ENCODE measurements at places on chromosomes 3 and 15.

GRCh38 chr3:4959180-4959579 lies 20.1 kb upstream of the BHLHE40 start:
- DNase-seq: no peak

DNA sequence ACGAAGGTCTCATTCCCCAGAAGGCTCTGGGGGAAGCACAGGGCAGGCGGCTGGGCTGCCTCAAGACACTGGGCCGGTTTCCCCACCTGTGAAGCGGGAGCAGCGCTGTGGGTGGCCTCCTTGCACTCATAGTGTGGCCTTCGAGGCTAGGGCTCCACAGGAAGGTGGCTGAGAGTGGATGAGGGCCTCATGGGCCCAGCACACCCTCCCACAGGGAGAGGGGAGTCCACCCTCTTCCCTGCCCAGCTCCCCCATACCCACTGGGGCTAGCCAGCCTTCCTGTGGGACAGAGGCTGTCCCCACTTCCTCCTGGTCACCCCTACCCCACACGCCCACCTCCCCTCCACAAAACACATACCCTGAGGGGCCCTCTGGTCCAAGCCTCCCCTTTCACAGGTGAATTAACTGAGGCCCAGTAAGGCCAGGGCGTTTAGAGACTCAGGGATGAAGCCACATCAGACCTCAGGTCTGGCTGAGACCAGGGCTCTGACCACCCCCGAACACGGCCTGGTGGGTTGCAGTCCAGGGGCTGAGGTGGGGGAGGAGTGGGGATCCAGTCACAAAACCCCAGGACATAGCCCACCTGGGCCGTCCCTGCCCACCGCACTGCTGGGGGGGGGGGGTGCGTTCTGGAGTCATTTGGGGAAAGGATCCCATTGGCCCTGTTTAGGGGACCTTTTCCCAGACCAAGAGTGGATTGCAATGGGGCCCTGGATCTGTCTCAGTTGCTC lies 1.1 kb downstream of the ANPEP start:
- DNase-seq: no peak

GRCh38 chr3:38157595-38157994 lies 7.7 kb upstream of the OXSR1 start:
- no peak for DNase-seq

DNA sequence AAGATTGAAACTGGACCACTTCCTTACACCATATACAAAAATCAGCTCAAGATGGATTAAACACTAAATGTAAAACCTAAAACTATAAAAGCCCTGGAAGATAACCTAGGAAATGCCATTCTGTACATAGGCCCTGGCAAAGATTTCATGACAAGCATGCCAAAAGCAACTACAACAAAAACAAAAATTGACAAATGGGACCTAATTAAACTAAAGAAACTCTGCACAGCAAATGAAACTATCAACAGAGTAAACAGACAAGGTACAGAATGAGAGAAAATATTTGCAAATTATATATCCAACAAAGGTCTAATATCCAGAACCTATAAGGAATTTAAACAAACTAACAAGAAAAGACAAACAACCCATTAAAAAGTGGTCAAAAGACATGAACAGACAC lies 173.1 kb upstream of the CCDC54 start:
- DNase-seq: no peak

- no peak for DNase-seq
Observed at GRCh38 chr15:85026304-85027032, 44.8 kb downstream of the PDE8A start.

DNA sequence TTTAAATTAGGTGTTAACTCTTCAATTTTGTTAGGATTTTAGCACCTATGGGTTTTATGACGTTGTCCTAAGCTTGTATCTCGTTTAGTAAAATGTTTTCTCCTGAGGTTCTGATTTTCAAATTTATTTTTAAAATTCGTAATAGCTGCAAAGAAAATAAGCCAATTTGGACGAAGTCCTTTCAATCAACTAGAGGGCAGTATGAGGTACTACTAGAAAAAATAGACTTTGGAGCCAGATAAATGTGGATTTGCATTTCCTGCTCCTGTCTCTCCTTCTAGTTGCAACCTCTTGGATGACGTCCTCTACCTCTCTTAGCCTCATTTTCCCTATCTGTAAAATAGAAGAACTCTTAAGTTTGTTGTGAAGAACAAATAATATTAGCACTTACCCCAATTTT lies 81.1 kb downstream of the SLTM start:
- no peak for DNase-seq

DNA sequence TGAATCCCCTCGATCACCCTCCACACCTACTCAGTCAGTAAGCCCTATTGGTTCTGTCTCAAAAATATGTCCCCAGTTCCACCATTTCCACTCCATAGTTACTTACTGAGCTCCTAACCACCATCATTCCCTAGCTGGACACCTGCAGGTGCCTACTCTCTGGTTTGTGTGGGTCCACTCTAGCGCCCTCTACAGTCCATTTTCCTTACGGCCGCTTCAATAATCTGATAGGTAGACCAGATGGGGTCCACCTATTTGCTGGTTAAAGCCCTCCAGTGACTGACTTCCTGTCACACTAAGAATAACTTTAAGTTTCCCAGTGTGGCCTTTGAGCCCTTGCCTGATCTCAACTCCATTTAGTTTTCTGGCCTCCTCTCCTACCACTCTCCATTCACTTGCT lies 5.0 kb downstream of the GXYLT2 start:
- DNase-seq: no peak

GRCh38 chr3:103787164-103787871 lies 1352.5 kb downstream of the ZPLD1 start:
- no peak for DNase-seq

DNA sequence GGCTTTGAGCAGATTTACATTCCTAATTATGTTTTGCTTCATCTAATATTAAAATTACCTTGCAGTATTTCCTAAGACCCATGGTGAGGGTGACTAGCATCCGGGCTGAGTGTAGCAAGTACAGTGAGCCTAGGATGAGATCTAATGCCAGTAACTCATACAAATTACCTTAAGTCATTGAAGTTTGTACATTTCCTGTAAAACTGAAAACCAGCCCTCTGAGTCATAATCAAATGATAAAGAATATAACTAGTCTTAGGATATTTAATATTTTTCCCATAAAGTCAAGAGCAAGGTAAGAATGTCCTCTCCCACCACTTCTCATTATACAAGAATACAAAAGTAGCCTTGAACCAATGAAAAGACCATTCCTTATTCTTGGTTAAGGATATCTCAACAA lies 54.8 kb upstream of the CHRM5 start:
- DNase-seq: no peak

DNA sequence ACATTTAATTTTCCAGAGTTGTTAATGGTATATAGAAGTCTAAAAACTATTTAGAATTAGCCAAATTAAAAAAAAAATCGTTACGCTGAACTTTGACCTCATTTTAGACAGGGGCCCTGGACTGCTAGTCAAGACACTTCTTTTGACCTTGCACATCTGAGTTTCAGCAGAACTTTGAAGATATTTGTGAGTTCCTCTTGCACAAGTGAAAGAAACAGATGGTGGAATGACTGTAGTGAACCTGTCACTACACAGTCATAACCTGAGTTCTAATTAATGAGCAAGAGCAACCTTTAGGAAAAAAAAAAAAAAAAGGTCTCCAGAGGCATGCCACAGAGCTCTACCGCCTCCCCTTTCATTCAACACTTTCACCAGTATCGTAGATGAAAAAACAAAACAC lies 5.3 kb downstream of the MYO5C start:
- no peak for DNase-seq

DNA sequence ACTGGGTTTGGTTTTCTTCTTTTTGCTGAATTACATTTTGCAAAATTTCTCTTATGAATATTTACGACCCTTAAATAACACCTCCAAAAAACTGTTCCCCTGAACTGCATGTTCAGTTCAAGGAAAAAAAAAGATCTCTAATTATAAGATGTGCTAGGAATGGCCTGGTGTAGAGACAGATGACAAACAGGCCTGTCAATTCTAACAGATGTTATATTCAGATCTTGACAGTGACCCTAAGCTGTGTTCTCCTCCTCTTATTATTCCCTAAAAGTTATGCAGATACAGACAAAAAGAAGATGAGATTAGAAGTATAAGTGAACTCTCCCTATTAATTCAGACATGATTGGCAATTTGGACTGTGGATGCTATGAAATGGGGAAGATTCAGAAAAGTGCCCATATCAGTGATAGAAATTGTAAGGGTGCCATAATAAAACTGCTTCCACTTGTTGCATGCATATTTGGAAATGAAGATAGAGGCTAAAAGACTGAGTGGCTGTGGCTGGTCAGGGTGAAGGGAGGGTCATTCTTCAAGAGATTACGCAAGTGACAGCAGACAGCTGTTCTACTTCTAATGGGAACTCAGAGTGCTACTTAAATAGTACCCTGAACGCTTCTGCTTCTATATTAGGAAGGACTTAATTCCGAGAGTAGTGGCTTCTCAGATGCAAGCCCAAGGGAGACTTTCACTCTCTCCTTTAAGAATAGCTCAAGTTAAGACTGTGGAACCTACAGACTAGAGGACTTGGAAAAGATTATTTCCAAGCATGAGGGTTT lies 75.5 kb downstream of the ADAMTS9 start:
- DNase-seq: no peak

- no peak for DNase-seq
Observed at GRCh38 chr15:40927873-40928806, 1.0 kb upstream of the DLL4 start.

Measured in cortex of kidney (tissue), 1 donor.